ENCODE measurements at places on chromosomes 5 and 9.

GRCh38 chr9:36964791-36965190 lies 69.3 kb downstream of the PAX5 start:
- DNase-seq: no peak

DNA sequence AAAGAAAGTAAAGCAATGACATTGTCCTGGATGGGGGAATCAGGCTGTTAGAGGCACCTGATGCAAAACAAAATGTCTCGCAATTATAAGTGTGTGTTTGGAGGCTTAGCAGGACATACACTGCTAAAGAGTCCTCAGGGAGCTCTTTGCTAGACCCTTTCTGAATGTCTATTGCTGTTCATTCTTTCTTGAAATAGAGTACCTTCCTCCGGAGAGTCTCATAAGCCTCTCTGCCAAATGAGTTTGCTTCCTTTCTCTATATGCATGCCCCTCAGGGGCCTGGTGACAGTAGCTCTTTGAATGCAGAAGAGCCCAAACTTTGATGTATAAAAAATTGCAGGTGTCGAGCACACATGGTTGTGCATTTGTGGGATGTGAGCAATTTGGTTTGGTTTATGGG lies 26.4 kb upstream of the ADAMTSL1 start:
- DNase-seq: no peak

GRCh38 chr5:102368392-102368791 lies 72.3 kb upstream of the SLCO4C1 start:
- DNase-seq: no peak

- no peak for DNase-seq
Observed at GRCh38 chr5:177611446-177612214, 11.7 kb downstream of the B4GALT7 start.

- no peak for DNase-seq
Observed at GRCh38 chr5:169146158-169146557, 154.8 kb downstream of the SLIT3 start.

- no peak for DNase-seq
Observed at GRCh38 chr9:133581513-133582343, 27.5 kb downstream of the FAM163B start.

- DNase-seq: no peak
Observed at GRCh38 chr9:74304598-74304997, 192.5 kb upstream of the RORB start.

GRCh38 chr9:129206401-129206800 lies 28.3 kb upstream of the IER5L start:
- DNase-seq: no peak

- DNase-seq: peak; percentile 50
Observed at GRCh38 chr9:70480405-70480980, 66.0 kb upstream of the KLF9 start.

- DNase-seq: no peak
Observed at GRCh38 chr5:88940713-88941112, 57.7 kb upstream of the MEF2C start.

DNA sequence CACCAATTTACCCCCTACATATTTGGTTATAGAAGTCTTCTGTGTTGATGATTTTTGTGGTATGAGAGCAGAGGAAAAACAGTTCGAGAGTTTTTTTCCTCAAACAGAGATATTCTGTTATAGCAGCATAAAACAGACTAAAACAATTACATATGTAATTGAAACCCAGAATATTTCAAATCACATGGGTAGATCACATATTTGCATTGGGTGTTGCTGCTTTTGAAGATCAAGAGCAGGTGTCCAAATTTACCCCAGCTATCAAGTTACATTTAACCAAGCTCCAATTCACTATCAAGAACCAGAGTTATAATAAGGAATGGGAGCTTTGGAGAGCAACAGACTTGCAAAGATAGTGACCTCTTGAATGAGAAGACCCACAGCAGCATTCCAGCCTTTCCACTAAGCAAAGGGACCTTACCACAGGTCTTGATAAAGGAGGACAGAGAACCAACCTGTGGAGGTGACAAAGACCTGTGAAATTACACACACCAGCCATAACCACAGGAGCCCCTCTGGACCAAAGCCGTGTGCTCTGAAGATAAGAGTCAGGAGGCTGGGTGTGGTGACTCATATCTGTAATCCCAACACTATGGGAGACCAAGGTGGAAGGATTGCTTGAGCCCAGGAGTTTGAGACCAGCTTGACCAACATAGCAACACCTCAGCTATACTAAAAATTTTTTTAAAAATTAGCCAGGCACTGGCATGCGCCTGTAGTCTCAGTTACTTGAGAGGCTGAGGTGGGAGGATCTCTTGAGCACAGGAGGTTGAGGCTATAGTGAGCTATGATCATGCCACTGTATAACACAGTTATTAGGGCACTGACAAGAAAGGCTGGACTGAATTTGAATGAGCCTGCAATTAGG lies 4.0 kb upstream of the CCL28 start:
- DNase-seq: peak; percentile 46

DNA sequence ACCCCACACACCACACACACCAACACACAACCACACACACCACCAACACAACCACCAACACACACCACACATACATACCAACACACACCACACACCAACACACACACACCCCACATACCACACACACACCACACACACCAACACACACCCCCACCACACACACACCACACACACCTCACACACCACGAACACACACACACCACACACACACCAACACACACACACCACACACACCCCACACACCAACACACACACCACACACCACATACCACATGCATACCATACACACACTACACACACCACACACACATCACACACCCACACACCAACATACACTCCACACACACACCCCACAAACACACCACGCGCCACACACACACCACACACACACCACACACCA lies 171.4 kb downstream of the GOLPH3 start:
- DNase-seq: no peak

GRCh38 chr5:120137582-120137981 lies 326.5 kb upstream of the PRR16 start:
- DNase-seq: no peak

DNA sequence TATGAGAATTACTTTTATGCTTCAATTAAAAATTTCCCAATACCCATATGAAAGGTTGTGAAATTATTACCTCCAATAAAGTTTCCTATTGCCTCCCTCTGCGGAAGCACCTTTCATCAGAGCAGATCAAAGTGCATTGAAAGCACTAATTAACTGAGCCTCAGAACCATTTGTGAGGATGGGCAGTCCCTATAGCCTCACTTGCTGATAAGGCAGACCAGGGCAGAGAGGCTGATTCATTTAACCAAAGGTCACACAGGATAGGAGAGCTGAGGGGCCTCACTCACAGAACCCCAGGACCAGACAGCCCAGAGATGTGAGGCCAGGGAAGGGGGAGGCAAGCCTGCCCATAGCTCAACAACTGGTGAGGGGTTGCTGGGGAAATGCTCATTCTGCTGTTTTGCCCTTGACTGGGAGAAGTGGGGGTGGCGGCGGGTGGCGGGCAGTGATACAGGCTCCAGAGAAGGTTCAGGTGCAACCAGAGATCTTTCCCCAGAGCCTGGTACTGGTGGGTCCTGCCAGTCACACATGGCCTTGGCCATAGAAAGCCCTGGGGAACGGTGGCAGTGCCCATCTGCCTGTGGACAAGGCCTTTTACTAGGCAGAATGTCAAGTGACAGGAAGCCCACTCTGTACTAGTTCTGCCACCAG lies 57.9 kb downstream of the MACROH2A1 start:
- no peak for DNase-seq

DNA sequence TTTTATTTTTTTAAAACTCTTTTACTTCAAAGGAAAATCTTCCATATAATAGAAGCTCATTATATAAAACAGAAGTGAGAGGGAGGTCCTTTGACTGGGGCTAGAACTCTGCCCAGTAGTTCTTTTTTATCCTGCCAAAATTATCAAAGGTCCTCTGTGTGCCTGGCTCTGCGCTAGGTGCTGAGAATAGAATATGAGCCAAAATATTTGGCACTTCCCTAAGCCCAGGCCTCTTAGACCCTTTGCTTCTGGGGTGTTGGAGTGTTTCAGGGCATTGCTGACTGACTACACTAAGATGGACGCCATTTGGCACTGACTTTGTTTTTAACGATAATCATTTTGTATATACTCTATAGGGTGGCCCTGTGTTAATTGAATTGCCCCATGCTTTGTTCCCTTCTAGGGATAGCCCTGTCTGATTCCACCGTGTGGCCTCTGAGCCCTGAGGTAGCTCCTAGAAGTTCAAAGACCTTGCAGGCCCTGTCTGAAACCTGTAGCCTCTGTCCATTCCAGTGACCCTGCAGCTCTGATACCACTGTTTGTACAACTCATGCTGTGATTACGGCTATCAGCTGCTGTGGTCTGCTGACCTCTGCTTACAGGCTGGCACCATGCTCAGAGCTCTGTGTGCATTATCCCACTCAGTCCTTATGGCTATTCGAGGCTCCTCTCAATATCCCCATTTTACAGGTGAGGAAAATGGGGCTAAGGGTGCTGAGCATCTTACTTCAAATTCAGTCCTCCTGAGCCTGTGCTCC lies 84.3 kb upstream of the SHB start:
- no peak for DNase-seq

DNA sequence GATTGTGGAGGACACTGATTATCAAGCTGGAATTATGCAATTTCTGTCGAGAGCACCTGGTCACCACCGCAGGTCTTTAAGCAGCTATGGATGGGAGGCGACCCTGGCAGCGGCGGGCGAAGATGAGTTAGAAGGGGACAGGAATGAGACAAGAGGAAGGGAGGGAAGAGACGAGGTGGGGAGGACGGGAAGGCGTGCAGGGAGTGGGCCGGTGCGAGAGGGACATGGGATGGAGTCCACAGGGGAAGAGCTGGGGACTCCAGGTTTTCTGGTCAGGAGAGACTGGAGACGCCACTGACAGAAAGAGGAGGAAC lies 192.3 kb downstream of the MELK start:
- no peak for DNase-seq

GRCh38 chr9:71783120-71783523 lies 14.8 kb upstream of the CEMIP2 start:
- DNase-seq: peak; percentile 72

- DNase-seq: no peak
Observed at GRCh38 chr5:161660806-161661205, 24.7 kb upstream of the GABRA6 start.

DNA sequence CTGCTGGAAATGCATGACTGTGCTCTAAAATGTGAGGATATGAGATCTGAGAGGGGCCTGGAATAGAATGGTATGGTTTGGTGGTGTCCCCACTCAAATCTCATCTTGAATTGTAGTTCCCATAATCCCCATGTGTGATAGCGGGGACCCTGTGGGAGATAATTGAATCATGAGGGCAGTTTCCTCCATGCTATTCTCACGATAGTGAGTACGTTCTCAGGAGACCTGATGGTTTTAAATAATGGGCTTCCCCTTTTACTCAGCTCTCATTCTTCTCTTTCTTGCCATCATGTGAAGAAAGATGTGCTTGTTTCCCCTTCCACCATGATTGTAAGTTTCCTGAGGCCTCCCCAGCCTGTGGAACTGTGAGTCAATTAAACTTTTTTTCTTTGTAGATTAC lies 133.6 kb upstream of the ADAMTS16 start:
- no peak for DNase-seq

DNA sequence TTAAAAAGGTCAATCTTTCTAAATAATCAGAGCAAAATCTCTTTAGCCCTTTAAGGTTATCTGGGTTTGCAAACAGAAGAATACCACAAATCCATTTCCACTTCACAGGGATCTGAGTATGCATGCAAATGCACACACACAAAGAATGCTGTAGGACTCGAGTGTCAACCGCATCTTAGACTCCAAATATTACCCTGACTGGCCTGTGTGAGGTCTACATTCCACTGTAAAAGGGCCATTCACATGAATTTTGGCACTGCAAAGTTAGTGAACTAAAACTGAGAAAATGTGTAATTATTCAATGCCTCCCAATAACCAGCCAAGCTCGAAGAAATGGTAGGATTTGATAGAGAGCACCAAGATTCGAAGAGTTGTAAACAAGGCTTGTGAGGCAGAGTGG lies 199.9 kb downstream of the AGTPBP1 start:
- no peak for DNase-seq

DNA sequence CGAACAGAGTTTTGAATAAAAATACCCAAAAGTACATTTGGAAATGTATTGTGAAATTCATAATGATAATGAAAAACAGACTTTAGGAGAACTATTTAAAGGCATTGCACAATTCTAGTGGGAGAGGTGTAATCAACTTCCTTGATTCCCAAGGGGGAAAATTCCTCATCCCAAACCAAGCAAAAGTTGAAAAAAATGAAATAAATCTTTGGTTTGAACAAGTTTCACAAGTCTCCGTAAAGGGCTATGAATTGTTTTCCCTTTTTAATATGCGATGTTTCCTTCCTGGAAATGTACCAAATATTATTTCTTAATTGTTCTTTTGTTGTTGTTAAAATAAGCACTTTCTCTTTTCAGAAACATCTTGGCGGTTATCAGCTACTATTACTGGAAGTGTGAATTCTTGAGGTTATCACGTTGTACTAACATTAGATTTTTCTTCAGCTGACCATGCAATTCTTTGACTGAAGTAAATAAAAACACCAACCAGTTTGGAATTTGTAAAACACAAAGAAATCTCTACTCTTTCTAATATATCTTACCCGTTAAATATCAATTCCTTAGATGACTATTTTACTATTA lies 59.3 kb downstream of the SVEP1 start:
- no peak for DNase-seq

DNA sequence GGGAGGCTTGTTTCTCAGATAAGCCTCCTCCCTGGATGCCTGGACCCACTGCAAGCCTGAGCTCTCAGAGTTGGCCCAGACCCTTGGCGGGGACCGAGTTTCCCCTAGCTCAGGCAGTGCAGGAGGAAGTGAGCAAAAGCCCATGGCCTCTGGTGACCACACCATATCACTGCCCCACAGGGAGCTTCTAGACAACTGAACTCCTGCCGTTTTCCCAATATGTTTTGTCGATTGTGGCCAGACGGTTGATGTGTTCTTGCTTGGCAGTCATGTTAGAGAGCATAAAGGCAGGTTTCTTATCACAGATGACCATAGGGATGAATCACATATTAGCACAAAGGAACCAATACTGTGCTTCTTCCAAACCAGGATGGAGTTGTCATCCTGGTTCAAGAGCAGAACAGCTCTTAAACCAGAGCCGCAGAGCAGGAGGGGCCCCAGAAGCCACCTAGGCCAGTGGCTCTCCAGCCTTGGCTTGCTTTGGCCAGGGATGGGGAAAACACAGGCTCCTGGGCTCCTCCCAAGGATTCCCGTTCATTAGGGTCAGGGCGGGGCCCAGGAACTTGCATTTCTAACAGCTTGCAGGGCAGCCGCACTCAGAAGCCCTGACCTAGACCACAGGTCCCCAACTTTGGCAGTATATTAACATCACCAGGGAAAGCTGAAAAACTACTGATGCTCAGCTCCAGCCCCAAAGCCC lies 113.1 kb upstream of the TBC1D2 start:
- DNase-seq: no peak

- DNase-seq: no peak
Observed at GRCh38 chr9:89808076-89808755, 203.4 kb downstream of the GADD45G start.

- no peak for DNase-seq
Observed at GRCh38 chr9:98323831-98324135, 68.3 kb upstream of the TBC1D2 start.

Data from M059J (cell line).